Activated CD8-positive, alpha-beta memory T cell treated with anti-CD3 and anti-CD28 coated beads, Interleukin-2, amount 10 ng/mL, durations not matched to agents 7 days and 5 days (primary cell): ENCODE measurements at places on chromosomes 4 and X. TPM values are rescaled to one million over a fixed set of nuclear protein-coding genes. Genes with fewer than 3 reads are reported as not detected.
A peak's percentile ranks its signal among the peaks of the same experiment; 100 is the strongest.

- no peak for DNase-seq
- H3K27ac ChIP-seq = no peak overlapping the region
- peaks cover 1% of the 10 kb centered on the region for H3K27me3 ChIP-seq
- peaks cover 25% of the 10 kb centered on the region for H3K4me1 ChIP-seq
- H3K36me3 ChIP-seq = no peaks in the 10 kb centered on the region
Measured at GRCh38 chr4:88821522-88821921, 123.9 kb upstream of the NAP1L5 start.

GRCh38 chrX:22952010-22952409 is 47.8 kb upstream of the DDX53 start:
- H3K27me3 ChIP-seq = no peaks in the 10 kb centered on the region
- no peaks in the 10 kb centered on the region for H3K36me3 ChIP-seq
- no peak overlapping the region for H3K4me3 ChIP-seq

GRCh38 chr4:2995546-2996265 is 32.3 kb downstream of the GRK4 start:
- H3K4me3 ChIP-seq = no peak overlapping the region
- no peaks in the 10 kb centered on the region for H3K36me3 ChIP-seq
- DNase-seq = no peak
- no peak overlapping the region for H3K27ac ChIP-seq
- peaks cover 17% of the 10 kb centered on the region for H3K27me3 ChIP-seq

GRCh38 chr4:129144755-129145206 is 48.8 kb downstream of the C4orf33 start:
- H3K36me3 ChIP-seq = no peaks in the 10 kb centered on the region
- DNase-seq = no peak
- no peaks in the 10 kb centered on the region for H3K4me1 ChIP-seq
- H3K4me3 ChIP-seq = no peak overlapping the region

DNA sequence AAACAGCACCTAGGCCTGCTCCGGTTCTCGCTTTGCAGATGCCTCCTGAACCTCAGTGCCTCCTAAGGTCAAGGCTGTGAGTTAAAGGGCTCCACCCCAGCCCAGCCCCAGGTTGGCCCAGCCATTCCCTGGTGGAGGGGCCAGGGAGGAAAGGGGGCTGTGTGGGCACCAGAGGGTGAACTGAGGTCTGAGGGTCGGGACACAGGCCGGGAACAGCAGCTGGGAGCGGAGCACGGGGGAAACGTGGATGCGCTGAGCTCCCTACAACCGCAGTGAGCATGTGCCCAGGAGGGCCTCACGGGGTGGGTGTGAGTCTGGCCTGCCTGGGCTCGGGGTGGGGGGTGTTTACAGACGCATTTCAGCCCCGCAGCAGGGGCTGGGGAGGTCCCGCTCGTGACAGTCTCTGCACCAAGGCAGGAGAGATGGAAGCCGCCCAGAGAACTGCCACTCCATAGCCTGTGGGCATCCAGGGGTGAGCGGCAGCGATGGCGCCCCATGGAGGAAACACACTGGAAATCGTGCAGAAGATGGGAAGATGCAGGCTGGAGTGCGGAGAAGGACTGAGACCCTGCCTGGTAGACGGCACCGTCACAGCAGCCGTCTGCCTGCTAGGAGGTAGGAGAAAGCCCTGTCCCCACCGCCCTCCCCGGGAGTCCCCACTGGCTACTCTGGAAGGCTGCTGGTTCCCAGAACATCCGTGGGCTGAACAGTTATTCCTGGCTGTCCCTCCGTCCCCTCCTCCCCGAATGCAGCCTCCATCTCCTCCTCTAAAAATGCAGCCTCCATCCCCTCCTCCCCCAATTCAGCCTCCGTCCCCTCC is 9.9 kb upstream of the SLC25A6 start:
- H3K4me1 ChIP-seq = no peaks in the 10 kb centered on the region
- H3K4me3 ChIP-seq = no peak overlapping the region
- DNase-seq = no peak
- H3K36me3 ChIP-seq = peaks cover 2% of the 10 kb centered on the region
- H3K27ac ChIP-seq = no peak overlapping the region
- H3K27me3 ChIP-seq = no peaks in the 10 kb centered on the region

GRCh38 chrX:19541196-19541595 is 25.9 kb upstream of the MAP3K15 start:
- H3K4me1 ChIP-seq = peaks cover 5% of the 10 kb centered on the region
- peaks cover 21% of the 10 kb centered on the region for H3K36me3 ChIP-seq
- H3K27me3 ChIP-seq = no peaks in the 10 kb centered on the region

GRCh38 chrX:46294234-46294633 is 251.0 kb downstream of the ZNF674 start:
- DNase-seq = no peak
- H3K27me3 ChIP-seq = peaks cover 6% of the 10 kb centered on the region

GRCh38 chr4:167233685-167234315 is 494 bp downstream of the SPOCK3 start:
- H3K4me1 ChIP-seq = peaks cover 4% of the 10 kb centered on the region
- no peak for DNase-seq
- H3K4me3 ChIP-seq = peak overlapping the region; percentile 44
- peaks cover 27% of the 10 kb centered on the region for H3K27me3 ChIP-seq
- H3K36me3 ChIP-seq = no peaks in the 10 kb centered on the region

GRCh38 chrX:138923805-138924204 is 212.3 kb upstream of the FGF13 start:
- H3K36me3 ChIP-seq = no peaks in the 10 kb centered on the region
- H3K27ac ChIP-seq = no peak overlapping the region
- DNase-seq = no peak
- no peaks in the 10 kb centered on the region for H3K4me1 ChIP-seq

DNA sequence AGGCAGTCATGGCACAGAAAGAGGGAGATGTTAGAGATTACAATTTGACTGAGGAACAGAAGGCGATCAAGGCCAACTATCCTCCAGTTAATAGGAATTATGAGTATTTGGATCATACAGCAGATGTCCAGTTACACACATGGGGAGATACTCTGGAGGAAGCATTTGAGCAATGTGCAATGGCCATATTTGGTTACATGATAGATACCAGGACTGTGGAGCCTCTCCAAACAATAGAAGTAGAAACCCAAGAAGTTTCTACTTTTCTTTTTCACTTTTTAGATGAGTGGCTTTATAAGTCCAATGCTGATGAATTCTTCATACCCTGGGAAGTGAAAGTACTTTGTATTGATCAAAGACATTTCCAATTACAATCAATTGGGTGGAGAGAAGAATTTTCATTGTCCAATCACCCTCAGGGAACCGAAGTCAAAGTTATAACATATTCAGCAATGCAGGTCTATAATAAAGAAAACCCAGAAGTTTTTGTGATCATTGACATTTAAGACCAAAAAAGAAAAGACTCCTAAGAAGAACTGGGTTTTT is 139.1 kb downstream of the MAB21L2 start:
- no peaks in the 10 kb centered on the region for H3K27me3 ChIP-seq
- H3K4me1 ChIP-seq = peaks cover 6% of the 10 kb centered on the region
- no peak overlapping the region for H3K4me3 ChIP-seq
- DNase-seq = no peak

- H3K36me3 ChIP-seq = no peaks in the 10 kb centered on the region
- H3K27ac ChIP-seq = no peak overlapping the region
- no peak for DNase-seq
Measured at GRCh38 chrX:57674861-57675260, 5.2 kb downstream of the NLRP2B start.

DNA sequence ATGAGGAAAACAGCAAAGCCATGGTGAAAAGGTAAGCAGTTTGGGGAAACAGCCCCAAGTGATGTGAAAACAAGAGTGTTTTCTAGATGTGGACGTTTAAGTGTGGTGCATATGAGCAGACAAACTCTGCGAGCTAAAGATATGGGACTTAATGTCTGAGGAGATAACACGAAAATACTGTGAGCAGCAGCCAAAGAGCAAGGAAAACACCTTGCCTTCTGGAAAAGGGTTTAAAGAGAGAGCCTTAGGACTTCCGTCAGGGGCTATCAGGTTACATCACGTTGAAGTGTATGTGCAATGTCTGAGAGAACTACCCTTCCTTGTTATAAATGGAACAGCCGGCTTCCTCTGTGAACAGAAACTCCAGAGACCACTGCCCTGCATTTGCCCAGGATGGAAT is 54.2 kb downstream of the LEF1 start:
- H3K27me3 ChIP-seq = peaks cover 20% of the 10 kb centered on the region
- no peak overlapping the region for H3K27ac ChIP-seq
- peaks cover 2% of the 10 kb centered on the region for H3K36me3 ChIP-seq
- H3K4me3 ChIP-seq = no peak overlapping the region

- no peaks in the 10 kb centered on the region for H3K27me3 ChIP-seq
- DNase-seq = no peak
- H3K4me3 ChIP-seq = no peak overlapping the region
- H3K27ac ChIP-seq = no peak overlapping the region
- peaks cover 16% of the 10 kb centered on the region for H3K4me1 ChIP-seq
- H3K36me3 ChIP-seq = no peaks in the 10 kb centered on the region
Measured at GRCh38 chrX:129845616-129846190, 2.0 kb upstream of the ZDHHC9 start.

- no peak overlapping the region for H3K4me3 ChIP-seq
- no peak for DNase-seq
- H3K27ac ChIP-seq = no peak overlapping the region
- no peaks in the 10 kb centered on the region for H3K27me3 ChIP-seq
- no peaks in the 10 kb centered on the region for H3K4me1 ChIP-seq
- H3K36me3 ChIP-seq = no peaks in the 10 kb centered on the region
Measured at GRCh38 chr4:45568694-45569093, 555.2 kb downstream of the GABRG1 start.

DNA sequence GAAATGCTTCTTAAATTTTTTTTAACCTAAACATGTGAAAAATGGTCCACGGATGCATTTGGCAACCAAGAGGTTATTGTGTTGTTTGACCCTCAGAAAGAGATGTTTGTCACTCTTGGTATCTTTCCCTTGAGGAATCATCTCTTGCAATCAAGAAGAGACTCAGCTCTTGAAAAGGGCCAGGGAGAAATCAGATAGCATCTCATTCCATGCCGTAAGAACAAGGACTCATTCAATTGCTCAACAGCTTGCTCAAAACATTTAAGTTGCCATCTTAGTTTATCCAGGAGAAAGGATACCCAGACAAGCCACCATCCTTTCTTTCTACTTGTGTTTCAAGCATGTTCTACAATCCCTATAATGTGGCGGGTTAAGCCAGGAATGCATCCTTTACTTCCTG is 209.5 kb upstream of the LNX1 start:
- no peaks in the 10 kb centered on the region for H3K27me3 ChIP-seq
- H3K4me1 ChIP-seq = no peaks in the 10 kb centered on the region
- no peaks in the 10 kb centered on the region for H3K36me3 ChIP-seq
- no peak overlapping the region for H3K27ac ChIP-seq
- H3K4me3 ChIP-seq = no peak overlapping the region

DNA sequence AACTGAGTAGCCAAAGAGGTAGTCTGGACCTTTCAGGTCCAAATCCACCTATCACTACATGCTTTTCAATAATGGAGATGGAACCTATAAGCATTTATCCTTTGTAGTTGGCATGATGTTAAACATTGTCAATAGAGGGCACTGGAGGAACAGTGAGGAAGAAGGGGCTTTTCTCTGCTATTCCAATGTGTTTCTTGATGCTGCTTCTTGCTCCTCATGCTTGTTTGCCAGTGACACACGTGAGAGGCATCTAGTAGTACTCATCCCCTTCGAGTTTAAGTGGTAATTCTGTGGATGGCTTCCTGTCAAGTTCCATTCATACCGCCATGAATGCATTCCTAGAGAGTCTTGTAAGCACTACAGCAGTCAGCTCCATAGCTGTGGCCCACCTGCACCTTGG is 84.0 kb downstream of the NAA11 start:
- no peaks in the 10 kb centered on the region for H3K4me1 ChIP-seq
- no peaks in the 10 kb centered on the region for H3K27me3 ChIP-seq
- DNase-seq = no peak
- H3K36me3 ChIP-seq = no peaks in the 10 kb centered on the region
- no peak overlapping the region for H3K4me3 ChIP-seq

DNA sequence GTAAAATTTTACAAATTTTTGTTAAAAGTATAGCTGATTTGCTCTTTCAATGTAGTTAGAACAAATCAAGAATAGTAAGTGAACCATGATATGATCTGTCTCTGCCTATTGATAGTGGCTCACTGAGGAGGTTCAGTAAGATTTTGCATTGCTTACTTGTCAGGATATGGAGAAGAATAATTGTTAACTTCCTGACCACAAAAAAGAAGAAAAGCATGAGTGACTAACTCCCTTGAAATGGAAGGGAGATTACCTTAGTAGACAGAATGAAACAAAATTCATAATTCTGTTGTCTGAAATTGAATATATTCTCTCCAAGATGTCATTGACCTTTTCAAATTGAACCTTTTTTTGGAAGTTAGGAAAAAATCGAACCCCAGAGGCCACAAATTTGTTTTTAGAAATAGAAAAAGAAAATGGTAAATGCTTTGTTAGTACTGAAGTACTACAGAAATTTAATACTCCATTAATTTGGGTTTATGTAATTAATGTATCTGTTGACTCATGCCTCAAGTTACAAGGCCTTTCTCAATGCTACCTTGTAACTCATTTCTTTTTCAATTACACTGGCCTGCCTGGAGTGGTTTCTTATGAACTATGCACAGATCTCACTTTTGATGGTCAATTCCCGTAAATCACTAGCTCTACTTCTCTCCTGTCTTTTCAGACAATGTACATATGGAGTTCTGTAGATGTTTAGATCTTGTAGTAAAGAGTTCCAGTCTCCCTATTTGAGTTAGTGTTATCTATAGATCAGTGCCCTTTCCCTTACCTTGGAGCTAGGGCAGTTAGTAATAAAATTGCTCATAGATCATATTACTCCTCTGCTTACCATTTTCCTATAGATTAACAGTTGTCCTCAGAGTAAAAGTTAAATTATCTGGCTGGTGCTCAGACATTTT is 139.3 kb downstream of the TLL1 start:
- DNase-seq = no peak
- no peak overlapping the region for H3K27ac ChIP-seq
- no peaks in the 10 kb centered on the region for H3K27me3 ChIP-seq
- no peaks in the 10 kb centered on the region for H3K36me3 ChIP-seq

DNA sequence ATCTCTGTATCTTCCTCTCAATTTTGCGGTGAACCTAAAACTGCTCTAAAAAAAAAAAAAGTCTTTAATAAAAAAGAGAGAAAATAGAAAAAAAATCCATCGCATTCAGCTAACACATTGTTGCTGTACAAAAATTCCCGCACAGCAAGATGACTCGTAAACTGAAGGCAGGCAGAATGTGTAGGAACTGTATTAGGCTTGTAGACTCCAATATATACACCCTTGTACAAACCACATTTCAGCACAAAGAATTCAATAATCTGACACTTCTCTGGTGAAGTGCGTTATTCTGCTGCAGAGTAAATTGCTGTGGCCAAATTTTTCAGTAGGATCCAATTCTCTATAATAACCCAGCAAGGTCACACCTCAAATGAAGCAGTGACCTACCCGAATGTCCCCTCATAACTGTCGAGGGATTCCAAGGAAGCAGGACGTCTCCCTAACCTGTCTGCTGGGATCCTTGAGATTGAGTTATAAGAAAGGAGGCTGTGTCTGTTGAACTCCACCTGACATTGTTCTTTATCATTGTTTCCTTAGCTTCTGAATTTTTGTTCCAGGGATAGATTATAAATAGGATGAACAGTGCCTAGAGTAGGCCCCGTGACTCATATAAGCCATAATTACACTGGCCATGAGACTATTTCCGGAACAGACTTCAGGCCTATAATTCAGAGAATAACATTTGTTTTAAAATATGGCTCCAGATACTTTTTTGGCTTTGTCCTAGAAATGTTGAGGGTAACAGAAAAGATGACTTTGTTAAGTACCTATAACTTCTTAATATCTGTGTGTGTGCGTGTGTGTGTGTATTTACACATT is 348.3 kb downstream of the PCDH7 start:
- no peaks in the 10 kb centered on the region for H3K4me1 ChIP-seq
- no peaks in the 10 kb centered on the region for H3K27me3 ChIP-seq
- DNase-seq = no peak
- H3K4me3 ChIP-seq = no peak overlapping the region

The SPANXB1 gene
- total RNA-seq = not detected

The DAPP1 gene
- 25.3 TPM for total RNA-seq

The PCSK1N gene
- 0.93 TPM for total RNA-seq

The IL13RA2 gene
- not detected for total RNA-seq

The NALF2 gene
- not detected for total RNA-seq

The CXorf49 gene
- not detected for total RNA-seq
